ENCODE measurements at places on chromosomes 1 and 21. TPM values are rescaled to one million over a fixed set of nuclear protein-coding genes. Genes with fewer than 3 reads are reported as not detected.

LIN9 gene
- total RNA-seq = 14.8 TPM

CHODL gene
- 0.96 TPM for total RNA-seq

- H3K27me3 ChIP-seq = no peaks in the 10 kb centered on the region
- H3K4me1 ChIP-seq = peaks cover 6% of the 10 kb centered on the region
- no peak overlapping the region for H3K27ac ChIP-seq
- H3K36me3 ChIP-seq = no peaks in the 10 kb centered on the region
- no peak for DNase-seq
Observed at GRCh38 chr1:62905309-62905708, 121.4 kb downstream of the ATG4C start.

DNA sequence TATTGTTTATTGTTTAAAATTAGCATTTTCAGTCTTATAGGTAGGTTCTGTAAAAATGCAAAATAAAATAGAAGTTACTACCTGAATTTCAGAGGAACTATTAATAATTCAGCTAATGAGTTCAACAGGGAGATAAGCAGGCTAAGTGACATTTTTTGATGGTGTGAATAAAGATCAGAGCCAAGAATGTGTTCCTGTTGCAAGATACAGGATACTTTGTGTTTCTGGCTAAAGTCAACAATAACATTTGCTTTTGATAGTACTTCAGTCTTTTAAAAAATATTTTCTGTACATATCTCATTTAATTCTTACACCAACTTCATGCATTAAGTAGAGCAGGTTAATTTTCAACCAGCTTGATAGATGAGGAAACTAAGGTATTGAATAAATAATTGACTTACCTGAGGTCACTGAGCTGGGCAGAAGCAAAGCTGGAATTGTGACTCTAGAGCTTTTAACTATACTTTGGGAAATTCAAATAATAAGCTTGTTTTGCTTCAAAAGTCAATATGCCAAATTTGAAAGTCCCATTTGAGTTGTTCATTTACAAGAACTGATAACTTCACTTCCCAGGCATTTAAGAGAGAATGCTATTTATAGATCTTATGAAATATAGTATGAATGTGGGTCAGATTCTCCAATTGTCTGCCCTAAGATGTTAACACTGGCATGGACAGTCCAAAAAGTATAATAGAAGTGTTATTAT is 6.0 kb downstream of the GORAB start:
- no peaks in the 10 kb centered on the region for H3K27me3 ChIP-seq
- H3K4me3 ChIP-seq = no peak overlapping the region
- no peak overlapping the region for H3K27ac ChIP-seq
- H3K36me3 ChIP-seq = peaks cover 16% of the 10 kb centered on the region
- H3K4me1 ChIP-seq = peaks cover 16% of the 10 kb centered on the region

GRCh38 chr1:19032701-19033514 is 76.4 kb upstream of the IFFO2 start:
- no peak overlapping the region for H3K27ac ChIP-seq
- no peaks in the 10 kb centered on the region for H3K36me3 ChIP-seq
- peaks cover 2% of the 10 kb centered on the region for H3K27me3 ChIP-seq
- no peak overlapping the region for H3K4me3 ChIP-seq
- peaks cover 3% of the 10 kb centered on the region for H3K4me1 ChIP-seq

DNA sequence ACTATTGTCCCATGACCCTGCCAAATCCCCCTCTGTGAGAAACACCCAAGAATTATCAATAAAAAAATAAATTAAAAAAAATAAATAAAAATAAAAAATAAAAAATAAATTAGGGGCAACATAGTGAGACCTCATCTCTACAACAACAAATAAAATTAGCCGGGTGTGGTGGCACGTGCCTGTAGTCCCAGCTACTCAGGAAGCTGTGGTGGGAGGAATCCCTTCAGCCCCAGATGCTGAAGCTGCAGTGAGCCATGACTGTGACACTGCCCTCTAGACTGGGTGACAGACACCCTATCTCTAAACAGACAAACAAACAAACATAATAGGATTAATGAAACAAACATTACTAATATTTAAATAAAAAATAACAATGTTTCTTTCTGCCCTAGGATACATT is 34.3 kb downstream of the MRPL37 start:
- DNase-seq = no peak
- H3K4me1 ChIP-seq = peaks cover 9% of the 10 kb centered on the region
- H3K27me3 ChIP-seq = no peaks in the 10 kb centered on the region
- H3K36me3 ChIP-seq = peaks cover 26% of the 10 kb centered on the region
- no peak overlapping the region for H3K4me3 ChIP-seq
- H3K27ac ChIP-seq = no peak overlapping the region

- H3K4me1 ChIP-seq = no peaks in the 10 kb centered on the region
- no peak overlapping the region for H3K27ac ChIP-seq
Observed at GRCh38 chr1:105083611-105084010, 1333.9 kb downstream of the AMY1C start.

DNA sequence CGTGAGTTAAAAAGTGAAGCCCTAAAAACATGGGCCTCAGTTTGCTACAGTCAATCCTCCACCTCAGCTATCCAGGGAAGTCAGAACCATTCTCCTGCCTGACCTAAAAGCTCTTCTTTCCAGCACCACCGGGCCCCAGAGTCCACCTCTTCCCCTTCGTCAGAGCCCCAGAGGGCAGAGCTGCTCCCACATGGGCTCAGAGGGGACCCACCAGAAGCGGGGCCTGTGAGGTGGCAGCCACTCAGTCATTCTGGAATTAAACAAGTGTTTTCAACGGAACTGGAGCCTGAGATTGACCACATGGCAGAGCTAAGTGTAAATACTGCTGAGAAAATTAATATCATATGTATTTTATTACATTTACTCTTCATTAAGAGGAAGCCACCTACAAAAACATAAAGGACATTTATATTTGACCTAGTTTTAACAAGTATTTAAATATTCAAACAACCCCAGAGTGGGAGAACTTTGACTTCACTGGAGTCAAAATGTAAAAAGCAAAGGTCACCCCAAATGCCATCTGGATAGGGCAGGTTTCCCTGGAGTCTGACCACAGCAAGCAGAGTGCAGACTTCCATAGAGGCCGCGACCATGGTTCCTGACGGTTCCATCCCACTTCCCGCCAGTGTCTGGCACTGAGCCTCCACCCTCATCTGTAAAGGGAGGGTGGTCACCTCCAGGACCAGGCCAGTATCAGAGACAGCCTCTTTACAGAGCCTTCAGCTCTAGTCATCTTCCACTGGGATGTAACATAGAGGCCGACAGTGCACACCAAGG is 1.8 kb downstream of the SUMO3 start:
- H3K27me3 ChIP-seq = no peaks in the 10 kb centered on the region
- peaks cover 9% of the 10 kb centered on the region for H3K4me1 ChIP-seq
- peaks cover 8% of the 10 kb centered on the region for H3K36me3 ChIP-seq
- H3K4me3 ChIP-seq = peak overlapping the region; percentile 91

DNA sequence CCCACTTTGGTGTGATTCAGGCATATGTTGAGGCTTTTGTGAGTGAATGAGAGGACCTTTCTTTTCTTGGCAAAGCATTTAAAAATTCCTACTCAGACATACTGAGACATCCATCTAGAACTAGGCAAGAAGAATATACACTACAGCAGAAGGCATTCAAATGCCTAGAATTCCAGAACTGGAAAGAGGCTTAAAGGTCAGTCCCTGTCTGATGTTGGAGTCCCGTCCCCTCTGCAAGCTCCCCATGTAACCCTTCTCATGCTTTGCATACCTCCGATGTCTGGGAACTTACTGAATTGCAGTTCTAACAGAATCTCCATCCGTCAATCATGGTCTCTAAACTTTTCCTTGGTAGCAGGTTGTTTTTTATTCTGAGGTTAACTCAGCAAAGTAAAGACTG is 152.9 kb downstream of the ATP6V1G3 start:
- peaks cover 5% of the 10 kb centered on the region for H3K4me1 ChIP-seq
- no peak overlapping the region for H3K27ac ChIP-seq
- no peaks in the 10 kb centered on the region for H3K36me3 ChIP-seq
- no peak for DNase-seq

- no peak for DNase-seq
- H3K27ac ChIP-seq = peak overlapping the region; percentile 87
- H3K36me3 ChIP-seq = no peaks in the 10 kb centered on the region
- no peak overlapping the region for H3K4me3 ChIP-seq
- no peaks in the 10 kb centered on the region for H3K27me3 ChIP-seq
Observed at GRCh38 chr1:22722901-22723550, 12.4 kb downstream of the EPHB2 start.

Measured in neural crest cell (in vitro differentiated cells).